T-cell (primary cell): ENCODE measurements at places on chromosomes 5 and 9. TPM values are rescaled to one million over a fixed set of nuclear protein-coding genes. Genes with fewer than 3 reads are reported as not detected.

DNA sequence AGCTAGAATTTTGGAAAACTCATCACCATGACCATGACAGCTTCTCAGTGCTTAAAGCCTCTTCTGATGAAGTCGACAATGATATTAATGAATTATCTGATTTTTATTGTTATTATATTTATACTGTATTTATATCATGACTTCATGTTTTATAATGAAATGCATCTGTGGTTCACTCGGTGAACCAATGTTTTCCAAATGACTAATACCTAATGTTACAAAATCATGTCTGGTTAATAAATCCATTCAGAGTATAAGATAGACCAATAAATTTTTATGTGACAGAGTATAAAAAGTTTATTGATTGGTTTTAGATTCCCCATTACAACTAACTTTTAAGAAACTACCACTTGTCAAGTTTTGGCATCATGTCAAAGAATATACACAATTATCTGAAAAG lies 416.5 kb downstream of the MLLT3 start:
- no peak for DNase-seq

DNA sequence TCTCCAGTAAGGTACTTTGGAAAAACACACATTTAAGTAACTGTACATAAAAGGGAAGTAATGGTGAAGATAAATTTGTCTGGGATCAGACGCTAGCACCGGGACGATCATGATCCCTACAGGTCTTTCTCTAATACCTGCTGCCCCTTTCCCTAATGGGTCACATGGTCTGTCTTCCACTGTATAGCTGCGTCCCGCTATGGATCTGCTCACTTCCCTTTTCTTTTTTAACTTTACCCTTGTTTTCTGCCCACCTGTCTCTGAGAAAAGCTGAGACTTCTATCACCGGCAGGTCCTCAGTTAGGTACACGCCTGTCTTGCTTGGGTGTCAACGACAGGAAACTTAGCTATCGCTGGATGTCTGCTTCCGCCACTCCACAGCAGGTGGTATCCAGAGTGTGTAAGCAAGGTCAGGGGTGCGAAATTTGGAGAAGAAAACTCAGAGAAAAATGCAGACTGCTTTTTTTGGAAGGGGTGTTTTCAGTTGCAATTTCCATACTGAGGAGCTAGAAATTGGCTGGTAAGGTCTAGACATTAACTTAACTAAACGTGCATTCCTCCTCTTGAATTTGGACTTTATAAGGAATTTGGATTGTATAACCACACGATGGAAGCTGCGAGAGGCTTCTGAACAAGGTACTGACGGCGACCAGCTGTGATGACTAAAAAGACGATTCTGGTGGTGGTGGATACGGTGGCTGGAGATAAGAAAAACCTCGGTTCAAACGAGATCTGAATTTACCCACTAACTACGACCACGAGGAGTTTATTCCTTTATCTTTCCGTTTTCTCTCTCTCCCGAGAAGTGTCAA lies 1.1 kb upstream of the ICE1 start:
- DNase-seq: peak; percentile 30

The PRR7 gene
- 12.3 TPM for total RNA-seq

- no peak for DNase-seq
These were observed 83.9 kb downstream of the LRRC70 start for GRCh38 chr5:62662521-62662920.

The ACOT12 gene
- total RNA-seq: not detected

DNA sequence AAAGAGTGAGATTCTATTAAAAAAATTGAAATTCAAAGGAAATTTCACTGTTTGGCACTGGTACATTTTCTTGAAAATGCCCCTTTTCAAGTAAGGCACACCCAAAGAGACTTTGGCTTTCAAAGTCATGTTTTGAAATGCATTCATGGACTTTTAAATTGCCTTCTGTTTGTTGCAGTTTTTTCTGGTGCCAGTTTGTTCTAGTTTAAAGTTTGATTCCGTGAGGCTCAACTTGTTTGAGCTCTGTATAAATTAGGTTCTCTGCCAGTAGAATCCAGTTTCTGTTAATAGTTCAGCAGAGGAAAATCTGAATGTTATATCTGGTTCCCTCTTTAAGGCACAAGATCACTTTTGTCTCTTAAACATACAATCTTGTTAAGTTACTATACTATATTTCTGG lies 16.4 kb downstream of the ATP6V0E1 start:
- DNase-seq: no peak

The FOXD4L4 gene
- total RNA-seq: not detected

The IFNK gene
- not detected for total RNA-seq

- no peak for DNase-seq
These were observed 69.0 kb upstream of the IRX1 start for GRCh38 chr5:3526551-3527185.

- DNase-seq: no peak
These were observed 1.2 kb downstream of the KIAA1958 start for GRCh38 chr9:112487799-112488340.

GRCh38 chr5:95141141-95141540 lies 143.8 kb downstream of the MCTP1 start:
- DNase-seq: no peak
